MCF 10A (cell line): ENCODE measurements at places on chromosomes 2 and 18.
A peak's percentile ranks its signal among the peaks of the same experiment; 100 is the strongest.

GRCh38 chr18:44840058-44840790, 159.5 kb downstream of the SETBP1 start:
- peak; percentile 44 for DNase-seq

GRCh38 chr2:32990556-32990955, 43.8 kb downstream of the LTBP1 start:
- no peak for DNase-seq

- DNase-seq = no peak
Measured at GRCh38 chr2:149100739-149101699, 62.5 kb downstream of the LYPD6B start.

- no peak for DNase-seq
Measured at GRCh38 chr18:57835904-57836303, 32.8 kb upstream of the ATP8B1 start.

- DNase-seq = no peak
Measured at GRCh38 chr18:13455960-13456481, 237.5 kb downstream of the LDLRAD4 start.

- no peak for DNase-seq
Measured at GRCh38 chr2:197010200-197011020, 83.9 kb upstream of the PGAP1 start.

- DNase-seq = no peak
Measured at GRCh38 chr2:230592775-230593174, 119.9 kb upstream of the CAB39 start.

DNA sequence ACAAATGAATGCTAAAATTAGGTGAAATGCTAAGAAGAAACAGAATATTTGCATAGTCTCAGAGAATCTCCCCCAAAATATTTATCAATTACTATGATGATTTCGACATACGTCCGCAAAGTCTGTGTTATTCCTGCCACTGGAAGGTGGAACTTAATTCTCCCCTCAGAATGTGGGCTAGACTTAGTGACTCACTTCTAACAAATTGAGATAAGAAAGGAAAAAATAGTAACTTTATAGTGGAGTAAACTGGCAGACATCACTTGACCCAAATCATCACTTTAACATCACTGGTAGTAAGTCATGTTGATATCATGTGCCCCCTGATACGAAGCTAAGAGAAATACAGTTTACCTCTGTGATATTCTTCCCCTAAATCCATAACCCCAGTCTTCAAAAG, 23.5 kb downstream of the HADHB start:
- peak; percentile 35 for DNase-seq
